ENCODE measurements at places on chromosomes 4 and X.
A peak's percentile ranks its signal among the peaks of the same experiment; 100 is the strongest.

GRCh38 chr4:140028676-140029517 lies 125.1 kb downstream of the MAML3 start:
- no peak for DNase-seq

- peak; percentile 70 for DNase-seq
Measured at GRCh38 chrX:152637649-152638442, at the start of gene GABRQ. Gene GABRQ (plus strand): TSS chrX:152637895. CDS start chrX:152638203, 308 bp downstream.

- peak; percentile 3 for DNase-seq
Measured at GRCh38 chr4:91330555-91331137, 973.1 kb upstream of the GRID2 start.

DNA sequence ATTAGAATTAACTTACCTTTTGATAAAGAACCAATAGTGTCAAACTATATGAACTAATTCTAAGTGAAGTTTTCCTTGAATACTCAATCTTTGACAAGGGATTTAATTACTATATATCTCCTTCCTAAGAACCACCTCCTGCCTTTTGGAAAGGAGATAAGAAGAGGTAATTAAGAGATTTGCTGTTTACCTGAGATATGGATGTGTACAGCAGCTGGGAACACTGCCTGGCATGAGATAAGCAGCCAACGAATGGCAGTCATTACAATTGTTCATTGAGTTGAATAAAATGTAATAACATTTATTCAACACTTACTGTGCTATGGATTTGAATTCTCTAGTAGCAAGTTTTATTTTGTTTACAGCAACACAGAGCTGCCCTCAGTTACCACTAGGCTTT lies 407.1 kb downstream of the SPOCK3 start:
- DNase-seq = no peak

DNA sequence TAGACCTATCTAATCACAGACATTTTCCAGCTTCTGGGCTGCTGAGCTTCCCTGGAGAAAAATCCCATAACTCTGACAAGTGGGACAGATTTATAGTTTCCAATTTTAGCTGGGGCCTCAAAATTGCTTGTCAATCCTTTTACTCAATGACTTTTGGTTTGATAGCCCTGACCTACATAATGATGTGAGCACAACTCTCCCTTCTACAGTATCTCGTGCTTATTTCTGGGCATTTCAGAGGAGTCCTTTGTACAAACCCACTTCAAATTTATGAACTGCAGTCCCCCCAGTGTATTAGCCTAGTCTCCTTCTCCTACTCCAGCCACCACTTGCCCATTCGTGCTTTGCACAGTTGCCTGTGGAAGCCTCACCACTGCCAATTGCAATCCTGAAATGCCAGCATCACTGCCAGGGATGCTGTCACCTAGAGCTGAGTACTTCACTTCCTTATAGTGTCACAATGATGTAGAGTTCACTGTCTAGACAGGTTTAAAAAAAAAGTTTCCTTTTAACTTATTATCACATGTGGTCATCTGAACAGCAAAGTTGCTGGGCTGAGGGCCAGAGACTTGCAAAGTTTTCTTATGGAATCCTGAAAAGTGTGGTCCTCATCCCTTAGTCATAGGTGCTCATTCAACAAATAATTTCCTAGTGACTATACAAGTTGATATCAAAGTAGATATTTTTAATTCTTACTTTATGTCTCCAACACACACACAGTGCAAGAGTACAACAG lies 21.2 kb downstream of the TRAM1L1 start:
- DNase-seq = peak; percentile 82

DNA sequence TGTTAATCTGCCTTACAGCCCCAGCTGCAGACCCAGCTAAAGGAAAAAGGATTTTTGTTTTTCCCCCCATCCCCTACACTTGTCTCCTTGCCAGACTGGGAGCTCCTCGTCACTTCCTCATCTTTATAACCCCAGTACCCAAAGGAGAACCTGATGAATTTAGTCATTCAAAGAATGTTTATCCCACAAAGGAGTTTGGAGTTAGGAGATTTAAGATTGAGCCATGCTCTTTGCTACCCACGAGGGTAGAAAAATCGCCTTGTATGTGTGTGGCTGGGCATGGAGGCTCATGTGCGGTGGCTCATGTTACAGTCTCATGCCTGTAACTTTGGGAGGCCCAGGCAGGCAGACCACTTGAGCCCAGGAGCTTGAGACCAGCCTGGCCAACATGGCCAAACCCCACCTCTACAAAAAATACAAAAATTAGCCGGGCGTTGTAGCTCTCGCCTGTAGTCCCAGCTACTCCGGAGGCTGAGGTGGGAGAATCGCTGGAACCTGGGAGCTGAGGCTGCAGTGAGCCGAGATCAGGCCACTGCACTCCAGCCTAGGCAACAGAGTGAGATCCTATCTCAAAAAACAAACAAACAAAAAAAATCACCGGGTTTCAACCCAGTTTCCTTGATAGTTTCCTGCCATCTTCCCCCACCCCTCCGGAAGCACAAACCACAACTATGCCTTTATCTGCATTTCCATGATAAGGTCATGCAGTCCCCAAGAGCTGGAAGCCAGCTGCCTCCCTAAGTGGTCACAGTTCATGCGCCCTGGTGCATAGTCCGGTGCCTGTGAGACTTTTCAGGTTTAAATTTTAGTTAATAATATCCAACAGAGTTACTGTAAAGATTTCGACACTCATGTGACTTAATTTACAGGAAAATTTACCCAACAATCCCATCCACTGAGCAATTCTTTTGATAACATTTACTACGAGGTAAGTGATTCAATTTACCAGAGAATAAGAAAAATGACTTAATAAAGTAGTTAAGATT lies 1.5 kb downstream of the CFAP97 start:
- peak; percentile 54 for DNase-seq

DNA sequence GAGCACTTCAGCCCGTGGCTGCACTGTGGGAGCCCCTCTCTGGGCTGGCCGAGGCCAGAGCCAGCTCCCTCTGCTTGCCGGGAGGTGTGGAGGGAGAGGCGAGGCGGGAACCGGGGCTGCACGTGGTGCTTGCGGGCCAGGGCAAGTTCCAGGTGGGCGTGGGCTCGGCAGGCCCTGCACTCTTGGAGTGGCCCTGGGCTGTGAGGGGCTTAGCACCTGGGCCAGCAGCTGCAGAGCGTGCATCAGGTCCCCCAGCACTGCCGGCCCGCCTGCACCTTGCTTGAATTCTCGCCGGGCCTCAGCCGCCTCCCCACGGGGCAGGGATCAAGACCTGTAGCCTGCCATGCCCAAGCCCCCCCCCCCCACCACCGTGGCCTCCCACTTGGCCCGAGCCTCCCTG lies 28.9 kb upstream of the APOOL start:
- no peak for DNase-seq

DNA sequence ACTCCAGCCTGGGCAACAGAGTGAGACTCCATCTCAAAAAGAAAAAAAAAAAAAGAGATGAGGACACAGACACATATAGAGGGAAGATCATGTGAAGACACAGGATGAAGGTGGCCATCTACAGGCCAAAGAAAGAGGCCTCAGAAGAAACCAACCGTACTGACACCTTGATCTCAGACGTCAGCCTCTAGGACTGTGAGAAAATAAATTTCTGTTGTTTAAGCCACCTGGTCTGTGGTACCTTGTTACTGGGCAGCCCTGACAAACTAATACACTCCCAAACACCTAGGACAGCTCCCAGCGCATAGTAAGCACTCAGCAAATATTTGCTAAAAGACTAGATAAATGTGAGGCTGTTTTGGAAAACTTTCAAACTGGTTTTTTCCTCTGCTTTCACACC lies 59.2 kb upstream of the SMIM10 start:
- no peak for DNase-seq

DNA sequence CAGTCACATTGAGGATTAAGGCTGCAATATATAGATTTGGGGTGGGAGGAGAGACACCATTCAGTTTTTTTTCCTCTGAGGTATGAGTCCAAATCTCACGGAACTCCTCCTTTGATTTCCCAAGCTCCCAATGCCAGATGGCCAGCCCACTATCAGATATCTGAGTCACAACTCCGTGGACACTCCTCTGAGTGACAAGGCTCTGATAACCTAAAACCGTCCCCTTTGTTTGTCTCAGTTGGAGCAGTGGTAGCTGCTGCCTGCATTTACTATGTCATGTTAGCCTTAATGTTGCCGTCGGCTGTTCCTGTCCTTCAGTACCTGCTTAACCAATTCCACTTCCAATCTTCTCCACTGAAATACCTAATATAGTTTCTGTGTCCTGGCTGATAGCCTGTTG lies 107.3 kb downstream of the DTHD1 start:
- DNase-seq = no peak

- DNase-seq = no peak
Measured at GRCh38 chr4:39662683-39663082, 24.0 kb upstream of the SMIM14 start.

DNA sequence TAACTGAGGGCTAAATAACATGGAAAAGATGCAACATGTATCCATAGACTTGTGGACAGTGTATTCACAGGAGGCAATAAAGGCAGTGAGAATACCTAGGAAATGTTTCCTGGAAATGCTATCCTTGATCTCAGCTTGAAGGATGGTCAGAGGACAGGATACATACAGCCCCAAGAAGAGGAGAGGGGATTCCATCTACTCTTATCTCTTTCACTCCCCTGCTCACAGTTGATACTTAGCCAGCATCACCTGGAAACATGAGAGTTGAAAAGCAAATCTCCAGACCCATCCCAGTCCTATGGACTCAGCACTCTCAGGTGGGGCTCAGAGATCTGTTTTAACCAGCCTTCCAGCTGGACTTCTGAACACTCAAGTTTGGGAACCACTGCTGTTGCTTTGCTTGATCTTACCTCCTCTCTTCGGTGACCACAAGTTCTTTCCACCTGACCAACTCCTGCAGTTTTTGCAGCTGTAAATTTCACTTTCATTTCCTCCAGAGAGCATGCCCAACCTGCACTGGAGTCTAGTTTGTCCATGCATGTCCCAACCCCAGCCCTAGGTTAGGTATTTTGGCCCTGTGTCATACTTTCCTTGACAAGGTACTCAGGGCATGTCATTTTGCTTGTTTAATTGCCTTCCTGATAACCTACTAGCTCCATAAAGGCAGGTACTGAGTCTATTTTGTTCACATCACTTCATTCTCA lies 10.4 kb downstream of the RELL1 start:
- no peak for DNase-seq

GRCh38 chr4:150217192-150217591 lies 138.9 kb downstream of the DCLK2 start:
- DNase-seq = peak; percentile 86

GRCh38 chrX:139932901-139933796 lies at the start of gene ATP11C:
Gene ATP11C (minus strand): TSS chrX:139933053. CDS start chrX:139932042, 1,011 bp downstream.
- DNase-seq = peak; percentile 91

DNA sequence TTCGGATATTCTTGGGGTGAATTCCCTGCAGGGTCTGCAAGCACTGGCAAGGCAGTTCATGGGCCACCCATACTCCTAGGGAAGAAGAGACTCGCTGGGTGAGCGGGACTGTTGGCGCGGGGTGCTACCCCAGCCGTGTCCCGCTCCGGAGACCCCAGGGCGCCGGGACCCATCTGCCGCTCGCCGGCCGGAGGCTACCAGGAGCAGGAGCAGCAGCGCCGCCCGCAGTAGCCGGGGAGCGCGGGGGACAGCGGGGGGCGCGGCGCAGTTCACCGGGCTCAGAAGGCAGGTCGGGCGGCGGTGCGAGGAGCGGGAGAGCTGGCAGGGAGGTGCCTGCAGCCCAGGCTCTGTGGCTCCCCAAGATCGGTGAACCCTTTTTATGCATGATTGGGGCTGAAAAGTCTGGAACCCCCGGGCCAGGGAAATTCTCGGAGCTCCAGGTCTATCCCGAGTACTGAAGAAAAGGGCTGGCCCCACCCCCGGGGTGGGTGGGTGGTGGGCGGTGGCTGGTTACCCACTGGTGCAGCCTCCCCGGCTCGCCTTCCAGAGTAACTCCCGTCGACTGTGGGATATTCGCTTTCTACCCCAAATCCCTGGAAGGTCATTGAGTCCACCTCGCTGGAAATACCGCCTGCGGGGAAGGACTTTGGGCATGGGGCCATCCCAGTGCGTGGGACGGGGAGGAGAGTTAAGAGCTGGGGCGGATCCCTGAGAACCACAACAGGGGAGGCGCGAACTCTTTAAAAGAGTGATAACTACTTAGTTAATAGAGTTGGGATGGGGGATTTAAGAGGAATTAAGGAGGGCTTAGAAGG lies 37.6 kb downstream of the PF4 start:
- DNase-seq = peak; percentile 17

DNA sequence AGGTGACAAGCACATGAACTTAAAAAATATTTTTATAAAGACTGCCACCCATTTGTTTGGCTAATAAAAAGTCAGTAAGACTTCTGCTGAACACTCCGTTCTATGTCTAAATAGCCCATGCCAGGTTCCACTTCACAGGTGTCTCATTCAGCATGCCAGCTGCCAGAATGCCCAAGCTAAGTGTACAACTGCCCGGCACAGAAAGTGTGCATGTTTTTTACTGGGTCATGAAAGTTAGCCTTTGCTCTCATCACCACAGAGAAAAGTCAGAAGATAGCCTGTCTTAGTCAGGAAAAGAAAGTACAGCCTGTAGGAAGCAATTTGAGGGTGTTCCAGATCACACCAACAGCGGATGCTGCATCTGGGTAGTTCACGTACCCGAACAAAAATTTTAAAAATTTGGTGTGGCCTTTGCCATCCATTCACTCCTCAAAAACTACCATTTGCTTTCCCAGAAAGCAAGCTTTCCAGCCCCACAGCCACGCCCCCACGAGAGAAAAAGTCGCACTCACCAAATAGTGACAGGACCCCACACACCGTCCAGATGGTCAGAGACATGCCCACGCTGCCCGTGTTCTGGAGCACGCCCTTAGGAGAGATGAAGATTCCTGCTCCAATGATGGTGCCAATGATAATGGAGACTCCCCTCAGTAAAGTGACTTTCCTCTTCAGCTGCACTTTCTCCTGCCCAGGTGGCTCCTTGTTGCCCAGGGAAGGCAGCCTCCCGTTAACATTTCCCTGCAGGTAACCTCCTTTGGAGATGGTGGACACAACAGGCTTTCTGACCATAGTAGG lies 671 bp downstream of the SLC7A11 start:
- DNase-seq = peak; percentile 58

DNA sequence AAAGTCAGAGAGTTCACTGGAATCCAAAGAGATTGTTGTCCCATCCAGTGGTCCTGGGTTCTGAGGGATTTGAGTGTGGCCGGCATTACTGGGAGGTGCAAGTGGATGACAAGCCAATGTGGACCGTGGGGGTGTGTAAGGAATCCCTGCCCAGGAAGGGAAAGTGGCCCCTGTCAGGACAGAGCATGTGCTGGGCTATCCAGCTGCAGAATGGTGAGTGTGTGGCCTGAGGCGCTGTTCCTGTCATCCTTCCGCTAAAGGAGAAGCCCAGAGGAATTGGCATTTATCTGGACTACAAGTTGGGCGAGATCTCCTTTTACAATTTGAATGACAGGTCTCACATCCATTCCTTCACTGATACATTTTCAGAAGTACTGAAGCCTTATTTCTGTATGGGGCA lies 20.4 kb upstream of the TRIM60 start:
- DNase-seq = no peak

- no peak for DNase-seq
Measured at GRCh38 chrX:112935029-112935428, 94.4 kb upstream of the AMOT start.
